ENCODE measurements at places on chromosomes 2 and 18. TPM values are rescaled to one million over a fixed set of nuclear protein-coding genes. Genes with fewer than 3 reads are reported as not detected.

- no peak for DNase-seq
Observed at GRCh38 chr2:48723129-48723528, 32.4 kb downstream of the LHCGR start.

GRCh38 chr2:133835821-133836619 lies 267.8 kb upstream of the NCKAP5 start:
- no peak for DNase-seq

DNA sequence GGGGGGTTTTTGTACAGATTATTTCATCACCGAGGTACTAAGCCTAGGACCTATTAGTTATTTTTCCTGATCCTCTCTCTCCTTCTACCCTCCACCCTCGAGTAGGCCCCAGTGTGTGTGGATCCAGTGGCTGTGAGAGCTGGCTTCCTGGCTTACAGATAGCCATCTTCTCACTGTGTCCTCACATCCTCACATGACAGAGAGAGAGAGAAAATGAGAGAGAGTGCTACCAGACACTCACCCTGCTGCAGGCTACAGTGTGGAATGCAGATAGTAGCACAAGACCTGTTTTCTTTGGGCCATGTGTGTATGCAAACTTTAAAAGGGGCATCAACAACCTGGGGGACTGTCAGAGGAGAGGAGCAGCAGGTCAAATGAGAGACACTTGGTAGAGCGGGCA lies 9.5 kb downstream of the KCNK3 start:
- no peak for DNase-seq

DNA sequence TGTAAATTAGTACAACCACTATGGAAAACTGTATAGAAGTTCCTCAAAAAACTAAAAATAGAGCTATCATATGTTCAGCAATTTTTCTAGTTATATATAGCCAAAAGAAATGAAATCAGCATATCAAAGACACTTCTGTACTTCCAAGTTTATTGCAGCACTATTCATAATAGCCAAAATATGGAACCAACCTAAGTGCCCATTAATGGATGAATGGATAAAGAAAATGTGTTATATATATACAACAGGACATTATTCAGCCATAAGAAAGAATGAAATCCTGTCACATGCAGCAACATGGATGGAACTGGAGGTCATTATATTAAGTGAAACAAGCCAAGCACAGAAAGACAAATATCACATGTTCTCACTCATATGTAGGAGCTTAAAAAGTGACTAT lies 112.6 kb downstream of the MDH1 start:
- no peak for DNase-seq

DNA sequence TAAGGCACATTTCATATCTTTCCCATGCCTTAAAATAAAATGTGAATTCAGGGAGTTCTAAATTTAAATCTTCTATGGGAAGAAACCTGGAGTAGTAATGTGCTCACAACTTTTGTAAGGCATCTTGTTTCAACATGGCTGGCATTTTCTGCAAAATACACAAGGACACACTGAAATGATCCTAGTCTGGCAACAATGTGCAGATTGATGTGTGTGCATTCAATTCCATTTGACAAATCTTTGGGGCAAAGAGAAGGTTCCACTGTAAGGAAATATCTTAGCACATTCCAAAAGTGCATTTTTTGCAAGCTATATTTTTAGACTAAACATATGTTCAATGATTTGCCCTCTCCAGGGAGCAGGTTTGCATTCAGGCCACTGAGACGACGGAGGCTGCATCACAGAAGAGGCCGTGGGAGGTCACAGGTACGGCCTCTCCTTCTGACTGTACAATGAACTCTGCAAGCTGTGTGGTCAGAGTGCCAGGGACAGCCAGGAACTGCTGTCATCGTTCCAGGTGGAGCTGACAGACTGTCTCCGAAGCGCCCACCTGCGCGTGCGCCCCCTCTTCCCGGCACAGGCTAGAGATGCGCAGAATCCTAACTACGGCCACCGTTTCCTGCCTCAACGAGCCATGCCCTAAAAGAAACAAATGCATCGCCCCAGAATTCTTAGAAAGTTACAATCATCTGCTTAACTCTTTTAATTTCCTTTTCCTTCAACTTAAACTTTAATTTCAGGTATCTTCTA lies 149.2 kb upstream of the POU3F3 start:
- no peak for DNase-seq

DNA sequence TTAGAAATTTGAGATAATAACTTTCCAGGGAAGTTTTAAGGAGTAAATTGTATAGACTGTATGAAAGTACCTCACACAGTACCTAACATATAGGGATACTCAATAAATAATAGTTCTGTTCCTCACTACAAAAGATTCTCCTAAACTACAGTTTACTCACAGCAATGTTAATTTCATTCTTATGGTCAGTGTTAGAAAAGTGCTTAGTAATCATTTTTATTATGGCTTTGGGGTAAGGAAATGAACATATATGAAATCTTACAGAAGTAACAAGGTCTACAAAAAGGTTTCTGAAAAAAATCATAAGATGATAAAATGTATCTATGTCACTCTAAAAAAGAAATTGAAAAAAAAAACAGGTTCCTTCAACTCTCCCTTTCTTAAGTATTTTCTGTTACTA lies 67.2 kb downstream of the IKZF2 start:
- no peak for DNase-seq

MC5R gene
- not detected for total RNA-seq

FAM117B gene
- total RNA-seq, result 0.26 TPM

SP3 gene
- 89.8 TPM for total RNA-seq

PLGLB1 gene
- not detected for total RNA-seq

Measured in SJSA1 (cell line).